ENCODE measurements at places on chromosomes 12 and 14. TPM values are rescaled to one million over a fixed set of nuclear protein-coding genes. Genes with fewer than 3 reads are reported as not detected.

DNA sequence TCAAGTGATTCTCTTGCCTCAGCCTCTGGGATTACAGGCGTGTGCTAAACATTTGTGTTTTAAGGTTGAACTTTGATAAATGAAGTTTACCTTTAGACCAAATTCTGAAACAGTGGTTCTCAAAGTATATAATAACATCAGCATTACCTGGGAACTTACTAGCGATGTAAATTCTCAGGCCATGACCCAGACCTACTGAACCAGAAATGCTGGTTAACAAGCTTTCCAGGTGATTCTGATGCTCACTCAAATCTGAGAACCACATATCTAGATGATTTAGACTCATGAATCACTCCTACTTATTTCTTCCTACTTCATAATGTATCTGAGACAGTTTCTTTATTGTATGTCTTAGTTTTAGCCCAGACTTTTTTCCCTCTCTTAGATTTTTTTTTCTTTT is 43.6 kb downstream of the RAD51B start:
- no peak for DNase-seq

GRCh38 chr12:120490833-120491512 is 4.9 kb upstream of the DYNLL1 start:
- no peak for DNase-seq

- no peak for DNase-seq
These were observed 205.1 kb upstream of the FSCB start for GRCh38 chr14:44712024-44712815.

GRCh38 chr14:54451121-54451601 is 10.0 kb upstream of the CNIH1 start:
- no peak for DNase-seq

- no peak for DNase-seq
These were observed 192.9 kb upstream of the NUDT4 start for GRCh38 chr12:93184672-93185368.

IL26 gene
- total RNA-seq, result not detected

ERP27 gene
- total RNA-seq, result 0.33 TPM

All from esophagus muscularis mucosa (tissue), 4 donors.